ENCODE measurements at places on chromosomes 5 and 9. TPM values are rescaled to one million over a fixed set of nuclear protein-coding genes. Genes with fewer than 3 reads are reported as not detected.

TAL2 gene
- total RNA-seq: not detected

TRIP13 gene
- total RNA-seq: 2.1 TPM

LCN1 gene
- not detected for total RNA-seq

PRR16 gene
- 0.69 TPM for total RNA-seq

CCNI2 gene
- total RNA-seq: 12.3 TPM

SOHLH1 gene
- total RNA-seq: not detected

NREP gene
- 24.0 TPM for total RNA-seq

VCP gene
- 150 TPM for total RNA-seq

CLTB gene
- 144 TPM for total RNA-seq

CDKN2A gene
- 1.0 TPM for total RNA-seq

C5orf63 gene
- 13.7 TPM for total RNA-seq

PIP5KL1 gene
- 0.58 TPM for total RNA-seq

PCDHGB1 gene
- total RNA-seq: 1.0 TPM

NUTM2G gene
- total RNA-seq: not detected

BASP1 gene
- 8.6 TPM for total RNA-seq

ADRA1B gene
- 0.51 TPM for total RNA-seq

All from mucosa of descending colon (tissue), 3 donors.